ENCODE measurements at places on chromosomes 3 and 15.

- DNase-seq, result no peak
Measured at GRCh38 chr3:58567251-58567515, 10.0 kb downstream of the FAM107A start.

DNA sequence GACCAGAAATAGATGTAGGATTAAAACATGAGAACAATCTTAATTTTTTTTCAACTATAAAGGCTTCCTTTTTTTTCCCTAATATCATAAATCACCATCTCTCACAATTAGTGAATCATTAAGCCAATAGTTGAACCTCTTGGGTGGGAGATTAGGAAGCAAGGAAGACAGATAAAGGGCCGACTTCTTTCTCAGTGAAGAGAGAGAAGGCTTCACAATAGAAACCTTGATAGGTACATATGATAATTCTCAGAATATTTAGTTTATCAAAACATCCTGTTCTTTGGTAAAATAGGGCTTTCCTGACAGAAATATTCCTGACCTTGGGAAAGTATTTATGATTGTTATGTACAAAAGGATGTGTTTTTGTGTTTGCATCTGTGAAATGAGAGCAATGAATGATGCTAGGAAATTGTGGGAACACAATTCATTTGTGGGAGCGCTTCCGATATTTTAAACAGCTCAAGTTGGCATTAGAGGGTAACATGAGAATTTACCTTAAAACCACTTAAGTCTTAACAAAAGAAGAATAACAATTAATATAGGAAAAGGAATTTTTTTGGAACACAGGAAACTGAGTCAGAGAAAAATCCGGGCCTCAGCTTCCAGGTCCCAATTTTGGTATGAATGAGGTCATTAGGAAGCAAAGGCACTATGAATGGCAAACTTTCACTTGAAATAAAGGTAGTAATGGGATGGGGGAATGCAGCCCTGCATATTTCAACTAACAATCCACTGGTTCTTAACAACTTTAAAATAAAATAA is 263.2 kb upstream of the TGFBR2 start:
- DNase-seq, result no peak

DNA sequence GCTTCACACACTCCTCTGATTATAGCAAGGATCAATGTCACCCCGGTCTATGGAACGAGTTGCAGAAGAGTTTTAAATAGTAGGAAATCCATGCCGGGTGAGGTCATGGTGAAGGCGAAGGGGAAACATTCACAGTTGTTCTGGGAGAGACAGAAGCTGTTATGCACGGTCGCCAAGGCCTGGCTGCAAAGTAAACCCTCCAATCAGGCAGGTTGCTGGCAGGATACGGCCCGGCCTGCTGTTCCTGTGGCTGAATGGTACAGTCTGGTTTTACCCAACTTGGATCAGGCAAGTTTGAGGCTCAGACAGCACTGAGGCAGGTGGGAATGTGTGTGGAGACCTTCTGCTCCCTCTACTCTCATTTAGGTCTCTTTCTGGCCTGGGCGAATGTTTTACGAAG is 45.3 kb upstream of the ATP2B2 start:
- DNase-seq, result no peak

DNA sequence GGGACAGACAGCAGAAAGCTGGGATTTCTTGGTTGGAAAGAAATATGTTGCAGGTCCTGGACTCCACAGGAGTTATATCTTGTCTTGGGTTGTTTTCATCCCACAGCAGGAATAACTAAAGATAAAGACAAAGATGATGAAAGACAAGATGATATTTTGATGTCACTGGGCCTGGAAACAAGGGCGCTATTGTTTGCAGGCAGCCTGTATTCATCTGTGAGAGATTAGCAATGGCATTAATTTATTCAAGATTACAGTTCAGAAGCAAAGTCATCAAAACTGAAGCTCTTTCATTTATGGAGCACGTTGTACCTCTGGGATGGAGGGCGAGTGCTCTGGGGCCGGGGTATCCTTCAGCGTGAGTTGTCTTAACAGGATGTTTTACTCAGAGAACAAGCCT is 213.8 kb downstream of the LRTM1 start:
- DNase-seq, result no peak

DNA sequence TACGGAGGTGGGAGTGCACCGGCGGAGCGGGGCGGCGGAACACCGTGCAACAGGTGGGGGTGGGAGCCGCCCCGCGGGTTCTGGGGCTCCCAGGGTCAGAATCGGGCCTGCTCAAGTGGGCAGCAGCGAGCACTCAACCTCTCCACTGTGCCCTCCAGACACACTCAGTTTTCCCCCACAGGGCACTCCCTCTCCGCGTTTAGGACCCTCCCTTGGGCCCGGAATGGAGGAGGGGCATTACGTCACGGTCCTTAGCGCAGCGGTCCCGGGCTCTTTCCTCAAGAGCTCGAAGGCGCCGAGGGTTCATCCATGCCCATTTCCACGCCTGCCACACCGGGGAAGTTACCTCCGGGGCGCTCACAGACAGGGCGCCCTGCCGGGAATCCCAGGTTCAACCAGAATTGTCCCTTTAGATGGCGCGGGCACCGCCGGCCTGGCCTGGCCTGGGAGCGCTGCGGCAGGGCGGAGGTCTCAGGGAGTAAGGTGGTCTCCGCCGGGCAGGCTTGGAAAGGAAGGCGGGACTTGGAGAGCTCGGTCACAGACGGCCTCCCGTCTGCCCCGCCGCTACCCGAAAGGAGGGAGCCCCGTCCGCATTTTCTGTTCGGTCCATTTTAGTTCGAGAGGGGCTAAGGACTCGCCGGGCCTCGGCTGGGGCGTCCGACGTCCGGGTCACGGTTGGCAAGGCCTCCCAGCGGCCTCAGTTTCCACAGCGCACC is 5.1 kb downstream of the RNU6-1 start:
- no peak for DNase-seq

DNA sequence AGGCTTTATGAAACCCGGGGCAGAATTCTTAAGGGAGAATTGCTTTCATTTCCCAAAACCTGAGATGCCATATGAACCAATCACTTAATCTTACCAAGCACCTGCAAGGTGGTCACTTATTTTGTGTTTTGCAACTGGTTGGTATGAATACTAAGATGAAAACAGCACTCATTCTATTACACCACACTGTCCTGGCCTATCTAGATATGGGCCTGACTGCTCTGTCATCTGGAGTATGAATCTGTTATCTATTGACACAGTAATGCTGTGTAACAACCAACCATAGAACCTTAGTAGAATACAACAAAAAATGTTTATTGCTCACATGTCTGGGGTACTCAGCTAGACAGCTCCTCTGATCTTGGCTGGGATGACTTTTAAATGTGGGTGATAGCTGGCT is 74.8 kb downstream of the TMEM266 start:
- DNase-seq, result no peak

- DNase-seq, result no peak
Measured at GRCh38 chr3:31710123-31710803, 177.5 kb downstream of the STT3B start.

DNA sequence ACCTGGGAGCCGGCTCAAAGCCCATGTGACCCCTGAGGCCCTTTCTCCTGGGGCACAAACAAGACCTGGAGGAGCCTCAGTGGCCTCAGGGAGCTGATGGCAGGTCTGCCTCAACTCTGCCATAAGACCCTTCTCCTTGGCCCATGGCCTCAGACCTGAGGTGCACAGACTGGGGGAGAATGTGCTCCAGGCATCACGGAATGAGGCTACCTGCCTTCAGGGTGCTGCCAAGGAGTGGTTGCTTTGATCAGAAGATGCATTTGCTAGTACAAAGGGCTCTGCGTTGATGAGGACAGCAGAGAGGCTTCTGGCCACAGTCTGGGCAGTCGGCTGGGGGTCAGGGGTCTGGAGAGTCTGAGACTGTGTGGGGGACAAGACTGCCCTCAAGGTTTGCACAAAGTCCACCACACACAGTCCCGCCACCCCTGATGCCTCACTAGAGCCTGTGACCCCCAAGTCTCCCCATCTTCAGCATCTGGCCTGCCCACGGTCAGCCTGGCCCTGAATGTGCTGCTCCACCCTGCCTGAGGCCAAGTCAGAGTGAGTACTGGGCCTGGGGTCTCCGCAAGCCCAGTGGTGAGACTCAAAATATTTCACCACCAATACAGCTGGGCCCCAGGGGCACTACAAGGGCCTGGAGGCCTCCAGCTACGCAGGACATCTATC is 26.6 kb downstream of the ALDH1L1 start:
- DNase-seq, result no peak

DNA sequence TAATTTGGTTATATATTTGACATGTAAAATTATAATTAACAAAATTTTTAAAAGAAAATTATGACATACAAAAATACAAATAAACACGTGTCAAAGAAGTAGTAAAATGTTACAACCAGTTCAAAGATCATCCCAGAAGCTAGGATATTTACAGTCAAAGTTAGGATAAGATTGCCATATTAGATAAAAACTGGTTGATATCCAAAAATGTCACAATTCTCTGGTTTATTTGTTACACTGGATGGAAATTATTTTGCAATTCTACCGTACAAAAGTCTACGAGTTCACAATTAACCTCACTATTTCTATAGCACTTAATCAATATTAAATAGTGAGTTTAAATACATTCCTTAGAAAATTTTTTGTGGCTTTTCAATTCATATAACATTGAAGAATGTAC is 673.8 kb downstream of the GBE1 start:
- no peak for DNase-seq

GRCh38 chr3:127214975-127215374 is 22.0 kb downstream of the PRR23E start:
- no peak for DNase-seq

GRCh38 chr15:27865926-27866325 is 233.2 kb downstream of the OCA2 start:
- no peak for DNase-seq

DNA sequence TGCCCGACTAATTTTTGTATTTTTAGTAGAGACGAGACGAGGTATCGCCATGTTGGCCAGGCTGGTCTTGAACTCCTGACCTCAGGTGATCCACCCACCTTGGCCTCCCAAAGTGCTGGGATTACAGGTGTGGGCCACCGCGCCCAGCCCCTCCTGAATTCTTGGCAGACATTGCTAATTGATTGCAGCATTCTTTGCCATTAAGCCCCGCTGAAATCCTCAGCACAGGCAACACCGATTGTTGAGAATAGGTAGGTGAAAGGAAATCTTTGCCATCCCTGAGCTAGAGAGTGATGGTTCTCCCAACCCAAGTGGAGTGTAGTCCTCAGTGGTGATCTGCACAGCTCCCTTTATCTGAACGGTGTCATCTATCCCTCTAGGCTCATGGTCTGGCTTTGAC is 1.6 kb downstream of the MAN2A2 start:
- no peak for DNase-seq

Measured in fibroblast of skin of left biceps (primary cell).